Renal pelvis (tissue), 12 donors: ENCODE measurements at places on chromosomes 3 and 15. TPM values are rescaled to one million over a fixed set of nuclear protein-coding genes. Genes with fewer than 3 reads are reported as not detected.

DNA sequence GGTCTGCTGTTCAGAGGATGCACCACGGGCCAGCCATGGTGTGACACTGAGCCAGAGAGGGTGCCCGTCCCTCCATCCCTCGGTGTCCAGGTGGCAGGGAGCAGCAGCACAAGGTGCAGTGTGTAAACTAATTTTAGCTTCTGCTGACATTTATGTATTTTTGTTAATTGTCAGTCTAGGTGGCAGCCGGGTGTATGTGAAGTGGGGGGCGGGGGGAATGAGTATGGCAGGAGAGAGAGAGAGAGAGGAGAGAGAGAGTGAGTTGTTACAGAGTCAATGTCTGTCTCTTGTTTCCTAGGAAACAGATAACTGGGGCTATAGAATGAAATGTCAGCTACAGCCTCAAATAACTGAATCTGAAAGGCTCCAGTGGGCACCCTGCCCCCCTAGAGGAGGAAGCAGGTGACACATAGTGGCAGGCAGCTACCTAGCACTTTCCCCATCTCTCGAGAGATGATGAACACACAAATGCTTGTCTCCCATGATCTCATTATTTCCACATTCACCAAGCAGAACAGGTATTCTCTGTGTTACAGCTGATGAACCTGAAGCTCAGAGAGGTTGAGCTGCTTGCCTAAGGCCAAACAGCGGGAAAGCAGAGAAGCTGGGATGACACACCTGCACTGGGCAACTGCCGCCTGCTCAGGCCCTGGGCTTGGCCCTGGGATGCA is 24.7 kb downstream of the RASGRF1 start:
- DNase-seq, result no peak

GRCh38 chr3:12230877-12231276 is 58.0 kb upstream of the PPARG start:
- no peak for DNase-seq

DNA sequence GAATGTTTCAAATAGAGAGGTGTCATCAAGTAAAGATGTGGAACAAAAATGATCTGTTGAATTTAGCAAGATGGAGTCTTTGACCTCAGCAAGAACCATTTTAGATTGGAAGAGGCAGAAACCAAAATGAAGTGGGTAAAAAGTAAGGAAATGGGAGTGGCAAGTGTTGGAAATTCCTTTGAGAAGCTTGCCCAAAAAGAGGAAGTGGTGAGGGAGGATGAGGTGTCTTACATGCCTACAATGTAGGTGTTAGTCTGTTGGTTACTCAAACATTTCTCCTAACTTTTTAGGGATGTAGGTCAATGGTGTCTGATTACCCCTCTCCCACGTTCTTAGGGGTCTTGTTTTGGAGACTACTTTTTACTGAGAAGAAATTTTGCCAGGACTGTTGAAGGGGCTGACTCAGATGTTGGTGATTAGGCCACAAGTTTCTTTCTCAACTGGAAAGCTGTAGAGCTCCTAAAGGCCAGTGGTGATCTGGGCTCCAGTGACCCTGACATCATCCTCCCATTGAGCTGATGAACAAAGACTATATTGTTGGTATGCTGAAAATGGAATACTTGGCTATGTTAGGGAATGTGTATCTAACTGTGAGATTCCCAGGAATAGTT is 5.1 kb downstream of the PPP2R3A start:
- no peak for DNase-seq

ALDH1L1 gene
- polyA plus RNA-seq, result 46.2 TPM

GRCh38 chr15:67839499-67839928 is 331 bp downstream of the RNU6-1 start:
- peak; percentile 40 for DNase-seq

MTHFS gene
- 39.6 TPM for polyA plus RNA-seq

CHRM5 gene
- 0.25 TPM for polyA plus RNA-seq

GRCh38 chr15:31887246-31887645 is 143.1 kb upstream of the CHRNA7 start:
- DNase-seq, result no peak

DNA sequence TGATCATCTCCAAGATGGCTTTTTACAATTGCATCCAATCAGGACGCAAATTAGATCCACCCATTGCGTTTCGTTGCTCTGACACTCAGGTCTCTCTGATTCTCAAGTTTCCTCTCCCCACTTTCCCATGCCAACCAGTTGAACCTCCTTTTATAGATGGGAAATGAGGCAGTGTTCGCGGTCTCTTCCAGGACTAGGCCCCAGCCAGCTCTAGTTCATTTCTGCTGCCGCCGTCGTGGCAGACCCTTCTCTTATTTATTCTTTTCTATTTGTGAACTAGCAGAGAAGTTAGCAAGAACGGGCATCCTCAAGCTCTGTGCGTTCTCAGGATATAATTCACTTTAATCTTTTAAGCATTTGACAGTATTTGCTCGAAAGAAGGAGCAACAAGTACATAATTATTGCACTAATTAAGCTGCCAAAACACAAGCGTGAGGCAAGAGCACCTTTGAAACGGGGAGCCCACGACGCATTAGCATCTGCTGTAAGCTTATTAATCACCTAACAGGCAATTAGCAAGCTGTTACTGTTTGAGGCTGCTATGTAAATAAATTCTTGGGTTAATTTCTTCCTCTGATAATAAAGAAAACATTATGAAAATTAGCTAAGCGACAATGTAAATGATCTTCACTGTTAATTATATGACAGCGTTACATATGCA is 246.4 kb upstream of the TLE3 start:
- DNase-seq, result no peak

HIGD2B gene
- polyA plus RNA-seq, result not detected

GRCh38 chr3:10205451-10206165 is 40.9 kb downstream of the IRAK2 start:
- DNase-seq, result no peak

GRCh38 chr3:31688984-31689383 is 156.3 kb downstream of the STT3B start:
- no peak for DNase-seq

PCOLCE2 gene
- 6.5 TPM for polyA plus RNA-seq

DNA sequence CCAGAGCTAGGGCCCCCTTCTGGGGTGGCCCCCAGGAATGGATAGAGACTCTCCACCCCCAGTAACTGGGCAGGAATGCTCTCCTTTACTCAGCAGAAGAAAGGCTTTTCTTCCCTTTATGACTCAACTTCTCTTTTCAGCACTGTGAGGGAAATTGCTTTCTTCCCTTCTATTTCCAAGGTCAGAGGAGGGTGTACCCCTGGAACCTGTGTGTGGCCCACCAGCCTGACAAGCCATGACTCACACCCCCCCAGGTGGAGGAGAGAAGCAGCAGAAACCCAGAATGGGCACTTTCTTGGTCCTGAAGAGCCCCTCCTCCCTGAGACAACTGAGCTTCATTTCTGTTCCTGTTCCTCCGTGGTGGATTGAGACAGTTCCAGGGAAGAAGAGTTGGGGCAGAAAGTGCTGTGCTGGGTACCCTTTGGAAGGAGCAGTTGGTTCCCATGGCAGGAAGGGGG is 2.7 kb upstream of the ANKRD63 start:
- no peak for DNase-seq

- DNase-seq, result no peak
Measured at GRCh38 chr15:89400116-89400781, 65.6 kb upstream of the POLG start.

- peak; percentile 16 for DNase-seq
Measured at GRCh38 chr15:99566157-99566897, 543 bp downstream of the MEF2A start.

- DNase-seq, result no peak
Measured at GRCh38 chr3:39407259-39407629, 724 bp downstream of the RPSA start.

DNA sequence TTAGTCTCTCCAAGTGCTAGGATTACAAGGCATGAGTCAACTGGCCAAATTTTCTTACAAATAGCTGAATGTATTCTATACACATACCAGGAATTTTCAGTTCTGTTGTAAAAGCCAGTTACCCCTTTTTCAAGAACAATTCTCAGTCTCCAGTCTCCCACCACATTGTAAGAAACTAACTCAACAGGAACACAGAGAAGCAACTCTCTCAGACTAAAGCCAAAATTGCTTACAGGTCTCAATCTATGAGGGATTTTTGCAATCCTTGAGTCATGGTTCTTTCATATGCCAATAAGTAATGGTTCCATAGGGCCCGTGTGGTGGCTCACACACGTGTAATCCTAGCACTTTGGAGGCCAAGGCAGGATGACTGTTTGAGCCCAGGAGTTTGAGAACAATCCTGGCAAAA is 8.5 kb downstream of the IP6K2 start:
- no peak for DNase-seq

SNURF gene
- 12.2 TPM for polyA plus RNA-seq

DNA sequence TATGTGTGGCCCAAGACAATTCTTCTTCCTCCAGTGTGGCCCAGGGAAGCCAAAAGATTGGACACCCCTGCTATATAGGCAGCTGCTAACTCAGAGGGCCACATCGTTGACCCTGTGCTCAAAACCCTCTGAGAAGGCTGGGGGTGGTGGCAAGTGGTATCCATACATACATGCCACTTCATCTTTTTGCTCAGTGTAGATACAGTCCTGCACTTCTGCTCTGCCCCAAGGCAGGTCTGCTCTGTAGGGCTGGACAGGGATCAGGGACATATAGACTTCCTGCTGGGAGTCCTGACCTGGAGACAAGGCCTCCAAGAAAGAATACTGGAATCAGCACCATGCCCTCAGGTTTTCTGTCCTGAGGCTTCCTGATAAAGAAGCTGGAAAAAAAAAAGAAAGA is 4.5 kb upstream of the HCN4 start:
- no peak for DNase-seq

WWTR1 gene
- 100 TPM for polyA plus RNA-seq

GLCE gene
- 44.7 TPM for polyA plus RNA-seq

DNA sequence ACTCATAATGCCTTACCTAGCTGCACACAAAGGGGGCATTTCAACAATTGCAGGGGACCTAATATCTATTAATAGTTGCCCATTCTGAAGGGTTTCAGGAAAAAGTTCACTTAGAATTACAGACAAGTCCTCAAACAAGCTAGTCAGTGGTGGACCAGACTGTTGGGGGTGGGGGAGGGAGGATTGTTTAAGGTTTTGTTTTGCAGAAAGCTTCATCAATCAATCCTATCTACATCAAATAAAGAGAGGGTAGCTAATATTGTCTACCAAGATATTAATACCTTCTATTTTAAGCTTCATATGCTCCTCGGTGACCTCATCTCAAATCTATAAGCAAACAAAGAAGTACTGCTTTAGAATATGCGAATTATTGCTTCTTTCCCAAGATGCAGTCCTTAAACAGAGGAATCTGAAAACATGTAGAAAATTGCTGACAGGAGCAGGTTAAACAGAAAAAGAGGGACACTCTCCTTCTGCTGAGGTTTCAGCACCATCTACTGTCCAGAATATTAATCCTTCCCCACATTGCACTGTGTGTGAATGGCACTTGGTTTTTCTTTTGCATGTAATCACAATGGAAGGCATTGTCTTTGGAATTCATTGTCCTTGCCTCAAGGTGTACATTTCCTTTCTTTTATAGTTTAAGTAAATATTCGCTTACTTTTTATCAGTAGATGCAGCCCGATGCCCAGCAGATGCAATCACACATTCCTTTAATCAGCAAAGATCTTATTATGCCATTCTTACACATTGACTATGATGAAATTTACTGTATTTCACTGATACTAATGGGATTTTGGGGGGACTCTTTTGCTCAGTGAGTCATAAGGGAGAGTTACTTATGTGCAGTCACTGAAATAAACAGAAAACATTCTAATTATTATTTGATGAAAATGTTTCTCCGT is 94.7 kb downstream of the IL5RA start:
- DNase-seq, result peak; percentile 67
